ENCODE measurements at places on chromosomes 6 and 20.

DNA sequence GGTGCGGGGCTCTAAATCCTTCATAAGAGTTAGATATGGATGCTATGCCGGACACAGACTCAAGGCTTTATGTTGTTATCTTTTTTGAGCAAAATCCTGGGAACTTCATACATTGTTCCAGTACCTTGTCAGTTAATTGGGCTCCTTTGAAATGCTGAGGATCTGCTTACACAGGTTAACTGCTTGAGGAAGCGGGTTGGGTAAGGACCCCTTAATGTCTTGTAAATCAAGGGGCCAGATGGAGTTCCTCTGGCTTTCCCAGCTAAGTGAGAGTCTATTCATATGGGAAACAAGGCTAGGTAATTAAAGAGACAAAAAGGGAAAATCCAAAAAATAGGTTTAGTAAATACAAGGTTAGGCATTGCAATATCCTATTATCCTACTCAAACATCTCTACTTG lies 141.5 kb downstream of the OR2B2 start:
- no peak for DNase-seq

GRCh38 chr20:54223751-54224150 lies 15.9 kb downstream of the PFDN4 start:
- no peak for DNase-seq

DNA sequence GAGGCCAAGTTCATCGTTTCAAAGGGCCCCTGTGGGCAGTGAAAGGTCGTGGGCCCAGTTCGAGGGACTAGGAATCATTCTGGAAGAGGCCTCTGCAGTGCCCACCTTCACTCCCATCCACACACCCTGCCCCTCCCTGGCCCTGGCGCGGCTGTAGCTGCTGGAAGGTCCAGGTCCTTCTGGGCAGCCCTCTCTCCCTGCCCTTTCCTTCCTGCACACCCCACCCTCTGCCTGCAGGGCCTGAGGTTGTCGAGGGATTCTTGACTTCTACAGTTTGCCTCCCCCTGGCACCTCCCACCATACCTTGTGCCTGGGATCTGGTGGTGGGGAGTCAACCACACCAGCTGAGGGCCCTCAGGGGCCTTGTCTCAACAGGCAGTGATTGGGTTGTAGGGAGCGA lies 4.5 kb upstream of the MYT1 start:
- DNase-seq, result no peak

GRCh38 chr20:21901470-21902275 lies 196.2 kb downstream of the PAX1 start:
- no peak for DNase-seq

DNA sequence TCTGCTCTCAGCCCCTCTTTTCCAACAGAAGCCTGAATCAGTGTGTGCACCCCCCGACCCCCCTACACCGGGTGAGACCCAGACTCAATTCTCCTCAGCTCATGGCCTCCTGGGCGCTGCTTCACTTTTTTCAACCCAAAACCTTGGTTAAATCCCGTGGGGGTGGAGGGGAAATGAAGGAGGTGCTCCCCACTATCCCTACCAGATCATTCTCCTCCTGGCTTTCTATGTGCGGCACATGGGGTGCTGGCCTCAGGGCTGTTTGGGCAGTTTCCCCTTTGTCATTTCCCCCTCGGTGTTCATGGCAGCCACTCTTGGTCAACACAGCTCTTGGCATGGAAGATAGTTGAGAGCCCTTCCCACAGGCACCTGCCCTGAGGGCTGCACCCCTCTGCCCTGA lies 4.6 kb downstream of the CST4 start:
- no peak for DNase-seq

DNA sequence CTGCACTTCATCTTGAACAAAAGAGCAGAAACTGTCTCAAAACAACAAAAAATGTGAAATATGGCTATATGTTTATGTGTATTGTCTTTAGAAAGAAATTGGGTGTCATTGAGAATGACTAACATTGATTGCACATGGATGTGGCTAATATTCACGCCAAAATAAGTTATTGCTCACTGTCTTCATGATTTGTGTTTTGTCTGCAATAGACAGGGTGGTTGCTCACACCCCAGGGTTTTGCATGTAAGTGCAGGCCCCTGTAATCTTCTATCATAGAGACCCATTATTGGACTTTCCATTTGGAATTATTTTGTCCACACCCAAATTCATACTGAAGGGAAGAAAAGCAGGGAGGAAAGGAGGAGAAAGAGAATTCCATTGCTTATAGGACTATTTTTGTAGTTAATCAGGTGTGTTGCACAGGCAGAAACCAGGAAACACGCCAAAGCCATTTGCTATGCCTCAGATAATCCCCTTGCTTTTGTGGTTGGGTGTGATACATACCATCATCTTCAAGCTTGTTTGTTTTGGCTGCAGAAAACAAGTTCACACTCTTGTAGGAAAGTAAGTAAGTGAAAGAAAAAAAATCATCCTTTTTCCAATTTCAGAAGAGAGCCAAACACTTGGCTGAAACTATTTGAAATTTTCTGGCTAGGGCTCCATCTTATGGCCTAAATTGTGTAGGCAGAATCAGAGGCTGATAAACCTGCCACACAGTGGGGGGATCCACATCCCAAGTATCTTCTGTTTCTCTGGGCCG lies 214.1 kb downstream of the COL12A1 start:
- DNase-seq, result peak; percentile 28

- DNase-seq, result no peak
These were observed 27.6 kb downstream of the LBP start for GRCh38 chr20:38373898-38374297.

- DNase-seq, result no peak
These were observed 9.0 kb downstream of the OR2B6 start for GRCh38 chr6:27966044-27966443.

- DNase-seq, result peak; percentile 99
These were observed 109.9 kb downstream of the NOL4L start for GRCh38 chr20:32474967-32475811.

GRCh38 chr6:13006578-13007300 lies 290.2 kb downstream of the PHACTR1 start:
- DNase-seq, result peak; percentile 76

DNA sequence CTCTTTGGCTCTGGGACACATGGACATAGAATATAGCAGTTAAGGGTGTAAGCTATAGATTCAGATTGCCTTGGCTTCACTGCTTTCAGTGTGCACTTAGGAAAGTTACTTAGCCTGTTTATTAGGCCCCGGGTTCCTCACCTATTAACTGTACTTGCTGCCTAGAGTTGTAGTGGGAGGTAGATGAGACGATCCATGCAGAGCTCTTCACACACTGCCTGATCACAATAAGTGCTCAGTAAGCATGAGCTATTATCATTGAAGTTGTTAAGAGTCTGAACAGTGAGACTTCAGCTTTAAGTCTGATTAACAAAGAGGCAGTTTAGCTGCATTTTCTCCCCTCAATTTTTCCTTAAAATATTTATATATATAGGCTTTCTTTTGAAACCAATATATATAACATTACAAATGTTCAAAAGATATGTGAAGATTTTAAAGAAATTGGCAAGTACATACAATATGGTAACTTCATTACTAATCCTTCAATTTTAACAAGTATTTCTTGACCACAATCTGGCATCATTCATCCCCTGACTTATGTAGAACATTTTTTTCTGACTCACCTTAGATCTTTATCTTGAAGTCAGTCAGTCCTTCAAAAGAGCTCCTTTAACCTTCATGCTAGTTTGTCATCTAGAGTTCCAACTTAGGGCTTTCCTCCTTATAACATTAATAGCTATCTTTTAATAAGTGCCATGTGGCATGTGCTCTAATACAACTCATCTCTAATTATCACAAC lies 20.5 kb upstream of the SUPT3H start:
- no peak for DNase-seq

DNA sequence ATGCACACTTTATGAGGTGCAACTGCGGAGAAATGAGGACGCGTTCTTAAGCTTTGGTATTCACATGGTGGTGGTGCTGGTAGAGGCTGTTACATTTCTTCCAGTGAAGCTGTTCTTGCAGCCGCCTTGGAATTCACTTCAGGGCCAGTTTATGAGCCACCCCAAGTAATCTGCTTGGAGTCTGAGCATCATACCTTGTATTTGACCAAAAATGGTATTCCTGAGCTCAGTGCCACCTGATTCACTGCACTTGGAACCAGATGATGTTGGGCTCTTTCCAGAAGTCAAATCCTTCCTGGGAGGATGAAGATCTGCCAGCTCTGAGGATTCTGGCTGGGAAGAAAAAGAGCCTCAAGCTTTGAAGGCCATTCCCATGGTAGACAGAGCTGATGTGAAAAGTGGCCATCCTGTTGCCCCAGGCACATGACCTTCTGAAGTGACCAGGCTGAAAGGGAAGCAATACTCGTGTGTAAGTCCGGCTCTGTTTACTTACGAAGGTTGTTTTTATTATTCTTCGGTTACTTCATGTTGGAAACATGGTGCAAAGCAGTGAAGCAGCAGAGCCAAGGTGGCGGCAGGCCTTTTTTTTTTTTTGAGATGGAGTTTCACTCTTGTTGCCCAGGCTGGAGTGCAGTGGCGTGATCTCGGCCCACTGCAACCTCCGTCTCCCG lies 7.7 kb downstream of the MANBAL start:
- DNase-seq, result peak; percentile 85

GRCh38 chr20:20096421-20096820 lies 44.1 kb downstream of the CFAP61 start:
- no peak for DNase-seq

GRCh38 chr6:9783567-9783966 lies 631.3 kb downstream of the TFAP2A start:
- DNase-seq, result no peak

DNA sequence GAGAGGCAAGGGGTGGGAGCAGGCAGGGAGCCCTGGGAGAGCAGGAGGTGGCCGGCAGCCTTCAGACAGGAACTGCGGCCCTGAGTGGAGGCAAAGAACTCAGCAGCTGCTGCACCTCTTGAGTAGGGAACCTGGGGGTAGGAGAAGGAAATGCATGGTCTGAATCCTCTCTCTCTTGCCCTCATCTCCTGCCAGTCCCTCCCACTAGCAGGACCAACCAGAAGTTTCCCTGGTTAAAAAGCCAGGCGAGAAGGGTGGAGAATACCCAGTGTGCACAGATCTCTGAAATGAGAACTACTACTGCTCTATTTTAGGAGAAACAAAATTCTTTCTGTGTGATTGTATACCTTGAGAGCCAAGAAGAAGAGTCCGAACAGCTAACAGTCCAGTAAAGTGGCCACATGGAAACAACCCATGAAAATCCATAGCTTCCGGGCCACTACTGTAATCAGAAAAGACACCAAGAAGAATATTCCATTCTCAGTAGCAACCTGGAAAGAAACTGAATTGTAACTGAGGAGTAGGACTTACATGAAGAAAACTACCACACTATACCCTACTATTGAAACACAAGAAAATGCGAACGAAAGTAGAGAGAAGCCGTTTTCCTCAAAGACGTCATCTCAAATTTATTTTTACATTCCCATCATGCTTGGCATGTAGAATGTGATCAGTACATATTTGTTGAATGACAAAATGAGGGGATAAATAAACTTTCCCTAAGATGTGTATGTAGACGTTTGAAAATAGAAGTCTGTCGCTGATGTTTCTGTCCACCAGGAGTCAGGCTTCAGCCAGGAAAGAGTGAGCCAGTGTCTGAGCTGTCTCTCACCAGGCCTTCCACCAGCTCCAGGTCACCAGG lies 25.6 kb downstream of the WRNIP1 start:
- DNase-seq, result peak; percentile 92

Measured in EL (cell line).